ENCODE measurements at places on chromosomes 4 and X. TPM values are rescaled to one million over a fixed set of nuclear protein-coding genes. Genes with fewer than 3 reads are reported as not detected.
A peak's percentile ranks its signal among the peaks of the same experiment; 100 is the strongest.

- peak; percentile 62 for DNase-seq
Measured at GRCh38 chrX:136577552-136577951, 45.5 kb downstream of the VGLL1 start.

DNA sequence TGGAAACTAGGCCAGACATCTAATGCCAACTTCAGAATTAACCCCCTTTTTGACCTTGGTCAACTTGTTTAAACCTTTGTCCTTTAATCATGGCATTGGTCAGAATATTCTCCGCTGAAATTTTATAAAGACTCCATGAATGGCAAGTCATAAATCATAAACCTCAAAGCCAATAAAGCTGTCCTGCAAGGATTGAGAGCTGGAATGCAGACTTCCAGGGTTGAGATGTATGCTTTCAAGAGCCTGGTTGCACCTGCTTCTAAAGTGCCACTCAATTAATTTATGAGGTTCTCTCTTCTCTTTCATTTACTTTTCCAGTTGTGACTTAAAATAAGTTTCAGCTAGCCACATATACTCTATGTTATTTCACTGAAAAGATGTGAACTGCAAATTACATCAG lies 136.2 kb upstream of the HCCS start:
- no peak for DNase-seq

DNA sequence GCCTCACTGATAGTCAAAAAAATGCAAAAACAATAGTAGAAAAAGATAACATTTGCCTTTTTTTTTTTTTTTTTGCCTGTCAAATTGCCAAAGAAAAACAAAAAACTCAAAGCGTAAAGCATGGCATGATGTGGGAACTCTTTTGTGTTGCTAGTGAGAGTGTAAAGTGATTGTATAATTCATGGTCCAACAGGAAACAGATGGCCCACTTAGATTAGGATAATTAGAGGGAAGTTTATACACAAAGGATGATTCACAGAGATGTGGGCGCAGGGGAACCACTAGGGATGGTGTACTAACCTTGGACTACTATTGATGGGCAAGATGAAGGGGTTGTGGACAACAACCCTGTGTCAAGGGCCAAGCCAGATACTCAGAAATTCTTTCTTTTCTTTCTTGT lies 16.4 kb downstream of the MCUB start:
- DNase-seq: no peak

GRCh38 chr4:127993151-127993550 lies 27.9 kb downstream of the ABHD18 start:
- DNase-seq: no peak

FGFBP2 gene
- total RNA-seq: not detected

- DNase-seq: no peak
Measured at GRCh38 chr4:61501812-61502211, 301.7 kb downstream of the ADGRL3 start.

DNA sequence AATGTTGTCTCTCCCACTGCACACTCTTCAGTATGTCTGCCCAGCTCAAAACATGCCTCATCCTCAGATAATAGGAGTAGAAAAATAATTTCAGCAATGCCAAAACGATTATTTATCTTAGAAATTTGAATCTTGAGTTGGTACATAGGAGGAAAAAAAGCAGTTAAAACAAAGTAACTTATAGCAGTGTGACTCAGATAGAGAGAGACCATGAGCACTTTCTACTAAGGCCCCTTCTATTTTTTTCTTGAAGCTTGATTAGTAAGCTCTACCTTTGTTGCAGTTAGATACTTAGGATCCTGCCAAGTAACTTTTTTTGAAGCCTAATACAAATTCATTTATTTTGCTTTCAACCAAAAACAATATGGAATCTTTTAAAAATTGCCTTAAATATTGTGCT lies 212.3 kb downstream of the MAD2L1 start:
- no peak for DNase-seq

HTR2C gene
- total RNA-seq: not detected

GRCh38 chrX:9586992-9587392 lies 122.1 kb downstream of the TBL1X start:
- DNase-seq: no peak

KLHL34 gene
- total RNA-seq: 0.12 TPM

CXXC4 gene
- 1.3 TPM for total RNA-seq

ITIH6 gene
- not detected for total RNA-seq

DNA sequence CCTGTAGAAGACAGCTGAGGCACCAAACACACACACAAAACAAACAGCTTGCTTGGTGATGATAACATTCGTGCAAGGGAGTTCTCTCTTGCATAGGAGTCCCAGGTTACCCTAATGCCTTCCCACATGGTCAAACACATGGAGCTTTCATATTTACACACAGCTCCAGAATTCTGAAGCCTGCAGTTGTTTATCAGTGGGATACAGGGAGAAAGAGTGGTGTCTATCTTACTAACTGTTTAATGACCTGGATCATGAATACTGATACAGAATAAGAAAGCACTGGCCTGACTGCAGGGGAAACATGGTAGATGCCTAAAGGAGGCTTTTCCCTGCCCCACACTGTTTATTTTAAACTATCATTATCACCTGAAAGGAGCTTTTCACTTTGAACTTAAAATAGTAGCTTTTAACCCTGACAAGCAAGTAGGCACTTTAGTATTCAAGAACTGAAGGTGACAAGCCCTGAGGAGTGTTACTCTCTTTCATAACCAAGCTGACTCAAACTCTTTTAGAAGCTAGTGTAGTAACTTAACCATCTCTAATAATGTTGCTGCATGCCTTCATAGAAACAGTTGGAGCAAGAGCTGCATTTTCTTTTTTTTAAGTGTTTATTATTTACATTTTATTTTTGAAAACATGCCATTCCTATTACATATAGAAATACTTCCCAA lies 15.6 kb downstream of the TET2 start:
- no peak for DNase-seq

DNA sequence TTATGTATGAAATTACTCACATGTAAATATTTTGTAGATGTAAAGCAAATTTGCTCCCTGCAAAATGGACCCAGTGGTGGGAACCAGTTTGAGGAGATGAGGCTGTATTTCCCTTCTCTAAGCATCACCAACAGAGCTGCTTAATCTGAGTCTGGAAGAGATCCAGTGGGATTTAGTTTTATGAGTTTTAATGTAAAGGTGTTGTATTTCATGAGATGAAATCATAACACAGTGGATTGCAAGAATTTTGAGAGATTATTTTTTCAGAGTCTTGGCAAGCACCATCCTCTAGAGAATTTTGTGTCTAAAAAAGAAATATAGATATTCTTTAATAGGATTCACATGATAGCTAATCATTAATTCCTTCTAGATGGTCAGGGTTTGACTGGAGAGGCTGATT lies 35.6 kb upstream of the SFRP2 start:
- no peak for DNase-seq

SPANXA2 gene
- total RNA-seq: not detected
